ENCODE measurements at places on chromosomes 6 and 20. TPM values are rescaled to one million over a fixed set of nuclear protein-coding genes. Genes with fewer than 3 reads are reported as not detected.

Gene MAK
- 0.50 TPM for total RNA-seq

Gene FLRT3
- not detected for total RNA-seq

Gene BTN2A1
- 47.4 TPM for total RNA-seq

Gene TULP1
- total RNA-seq, result not detected

Gene TAF8
- 38.7 TPM for total RNA-seq

Gene VSX1
- total RNA-seq, result not detected

Gene PACSIN1
- not detected for total RNA-seq

Gene GLP1R
- total RNA-seq, result not detected

Gene BANF2
- not detected for total RNA-seq

Gene FAM210B
- 3.0 TPM for total RNA-seq

DNA sequence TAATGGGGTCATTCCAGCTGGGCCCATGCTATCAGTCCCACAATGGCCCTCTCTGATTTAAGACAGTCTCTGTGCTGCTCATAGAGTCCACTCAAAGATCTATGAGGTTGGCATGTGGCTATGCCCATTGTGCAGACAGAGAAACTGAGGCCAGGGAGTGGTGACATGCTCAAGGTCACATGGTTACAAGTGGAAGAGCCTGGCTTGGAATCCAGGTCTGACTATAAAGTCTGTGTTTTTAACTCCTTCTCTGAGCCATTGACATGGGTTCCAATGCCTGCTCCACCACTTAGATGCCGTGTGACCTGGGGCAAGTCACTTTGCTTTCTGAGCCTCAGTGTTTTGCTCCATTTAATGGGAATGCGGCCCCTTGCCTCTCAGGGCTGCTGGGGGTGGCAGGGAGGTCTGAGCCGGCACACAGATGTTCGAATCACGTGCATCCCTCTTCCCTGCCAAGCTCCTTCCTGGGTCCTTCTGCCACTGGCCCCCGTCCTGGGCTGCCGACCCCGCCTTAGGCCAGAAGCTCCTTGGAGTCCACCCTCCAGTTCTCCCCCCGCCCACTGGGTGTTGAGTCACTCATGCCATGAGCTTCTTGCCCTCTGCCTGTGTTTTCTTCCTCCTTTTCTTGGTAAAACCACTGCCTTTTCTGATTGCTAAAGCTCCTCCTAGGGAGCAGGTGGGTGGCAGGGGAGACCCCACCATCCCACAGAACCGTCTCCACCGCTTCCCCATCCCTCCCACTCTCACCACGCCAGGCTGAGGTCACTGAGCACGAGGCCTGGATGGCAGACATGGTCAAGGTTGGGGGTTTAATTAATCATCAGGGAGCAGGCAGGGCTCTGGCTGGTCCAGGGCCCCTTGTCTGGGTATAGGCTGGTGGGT is 35.7 kb downstream of the CEBPB start:
- H3K27ac ChIP-seq, result peak overlapping the region; percentile 40
- no peaks in the 10 kb centered on the region for H3K36me3 ChIP-seq
- DNase-seq, result no peak
- peaks cover 29% of the 10 kb centered on the region for H3K4me1 ChIP-seq
- H3K4me3 ChIP-seq, result peak overlapping the region; percentile 29
- H3K27me3 ChIP-seq, result no peaks in the 10 kb centered on the region

DNA sequence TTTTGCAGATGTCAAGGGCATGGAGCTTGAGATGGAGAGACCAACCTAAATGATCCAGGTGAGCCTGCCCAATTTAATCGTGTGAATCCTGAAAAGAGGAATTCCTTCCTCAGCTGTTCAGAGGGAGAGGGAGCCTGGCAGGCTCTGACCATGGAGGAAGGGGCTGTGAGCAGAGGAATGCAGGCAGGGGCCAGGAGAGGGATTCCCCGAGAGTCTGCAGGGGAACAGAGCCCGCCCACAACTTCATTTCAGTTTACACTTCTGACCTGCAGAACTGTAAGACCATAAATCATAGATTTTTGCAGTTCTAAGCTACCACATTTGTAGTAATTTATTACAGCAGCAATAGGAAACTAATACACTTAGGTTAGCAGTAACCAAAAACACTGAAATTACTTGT is 164.1 kb downstream of the TBXT start:
- H3K27ac ChIP-seq, result no peak overlapping the region
- no peak overlapping the region for H3K4me3 ChIP-seq
- H3K27me3 ChIP-seq, result peaks cover 35% of the 10 kb centered on the region
- no peaks in the 10 kb centered on the region for H3K4me1 ChIP-seq
- no peaks in the 10 kb centered on the region for H3K36me3 ChIP-seq

DNA sequence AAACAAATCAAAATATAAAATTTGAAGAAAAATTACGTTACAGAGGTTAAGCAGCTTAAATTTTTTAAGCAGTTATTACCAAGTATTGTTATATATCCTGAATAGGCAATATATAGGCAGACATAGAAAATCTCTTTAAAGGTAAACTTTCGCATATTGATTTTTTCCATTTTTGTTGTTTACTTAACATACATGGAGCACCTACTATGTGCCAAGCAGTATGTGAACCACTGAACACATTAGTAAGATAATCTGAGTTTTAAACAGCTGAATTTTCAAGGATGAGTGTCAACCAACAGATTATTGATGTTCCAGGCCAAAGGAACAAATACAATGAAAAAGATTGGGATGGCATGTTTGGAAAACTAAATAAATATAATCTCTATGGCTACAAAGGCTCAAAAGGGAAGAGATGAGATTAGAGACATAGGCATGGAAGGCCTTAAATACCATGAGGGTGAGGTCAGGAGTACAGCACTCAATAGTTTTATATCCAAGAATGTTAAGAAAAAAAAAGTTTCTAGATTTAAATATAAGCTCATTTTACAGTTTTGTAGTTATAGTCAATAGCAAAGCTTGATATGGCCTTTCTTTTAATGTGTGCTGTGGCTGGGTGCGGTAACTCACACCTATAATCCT is 277.5 kb downstream of the PTPRK start:
- DNase-seq, result no peak
- H3K27me3 ChIP-seq, result no peaks in the 10 kb centered on the region
- H3K4me3 ChIP-seq, result no peak overlapping the region
- H3K36me3 ChIP-seq, result no peaks in the 10 kb centered on the region

GRCh38 chr20:44198872-44199271 is 11.7 kb downstream of the OSER1 start:
- peaks cover 33% of the 10 kb centered on the region for H3K4me1 ChIP-seq
- H3K4me3 ChIP-seq, result peak overlapping the region; percentile 54
- peak overlapping the region; percentile 56 for H3K27ac ChIP-seq
- H3K27me3 ChIP-seq, result no peaks in the 10 kb centered on the region
- DNase-seq, result peak; percentile 71
- peaks cover 35% of the 10 kb centered on the region for H3K36me3 ChIP-seq

DNA sequence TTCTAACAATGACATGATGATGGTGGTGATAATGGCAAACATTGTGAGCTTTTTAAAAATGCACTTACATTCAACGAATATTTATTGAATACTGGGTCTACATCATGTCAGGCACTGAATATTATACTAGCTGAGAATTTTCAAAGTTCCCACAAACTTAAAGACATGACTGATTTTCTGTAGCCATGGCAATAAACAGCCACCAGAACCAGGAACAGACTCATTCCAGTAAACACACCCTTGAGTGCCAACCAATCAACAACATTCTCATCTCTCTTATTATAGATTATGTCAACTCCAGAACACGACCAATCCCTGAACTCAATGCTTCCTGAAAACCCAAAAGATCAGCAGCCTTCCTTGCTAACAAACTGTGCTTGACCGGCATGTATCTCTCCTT is 212.4 kb upstream of the RUNX2 start:
- H3K36me3 ChIP-seq, result no peaks in the 10 kb centered on the region
- H3K27me3 ChIP-seq, result no peaks in the 10 kb centered on the region
- peaks cover 11% of the 10 kb centered on the region for H3K4me1 ChIP-seq
- DNase-seq, result no peak

DNA sequence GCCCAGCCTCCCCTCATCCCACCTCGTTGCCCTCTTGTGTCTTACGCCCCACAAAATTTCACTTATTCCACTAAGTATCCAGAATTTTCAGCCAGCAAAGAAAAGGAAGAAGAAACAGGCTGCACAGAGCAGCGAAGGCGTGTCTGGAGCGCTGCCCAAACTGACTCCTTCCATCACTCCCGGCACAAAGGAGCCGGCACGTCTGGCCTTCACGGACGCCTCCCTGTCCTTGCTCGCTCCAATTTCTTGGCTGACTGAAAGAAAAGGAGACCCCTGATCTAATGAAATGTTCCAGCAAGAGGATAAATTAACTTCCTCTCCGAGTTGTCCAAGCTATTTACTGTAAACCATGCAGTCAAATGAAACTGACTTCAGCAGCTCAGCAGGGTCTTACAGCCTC is 152.3 kb upstream of the CDH4 start:
- H3K36me3 ChIP-seq, result peaks cover 9% of the 10 kb centered on the region
- no peak overlapping the region for H3K27ac ChIP-seq
- DNase-seq, result no peak
- H3K4me3 ChIP-seq, result no peak overlapping the region

DNA sequence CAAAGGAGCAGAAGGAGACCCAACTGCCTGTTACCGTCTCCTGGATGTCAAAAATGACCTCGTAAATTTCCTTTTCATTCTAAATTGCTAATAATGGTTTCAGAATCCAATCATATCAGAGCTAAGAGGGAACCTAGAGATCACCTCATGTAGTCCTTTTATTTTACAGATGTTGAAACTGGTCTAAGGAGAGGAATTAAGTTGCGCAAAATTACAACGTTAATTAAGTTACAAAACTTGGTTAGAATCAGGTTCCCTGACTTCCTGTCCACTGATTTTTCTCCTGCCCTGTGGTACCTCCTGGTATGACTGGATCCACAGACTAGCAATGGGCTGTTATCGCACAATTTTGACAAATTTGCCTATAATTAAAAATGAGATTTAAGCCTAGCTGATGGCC is 9.0 kb upstream of the STK38 start:
- H3K4me3 ChIP-seq, result no peak overlapping the region
- no peaks in the 10 kb centered on the region for H3K36me3 ChIP-seq
- no peak for DNase-seq
- no peaks in the 10 kb centered on the region for H3K4me1 ChIP-seq
- H3K27ac ChIP-seq, result no peak overlapping the region

DNA sequence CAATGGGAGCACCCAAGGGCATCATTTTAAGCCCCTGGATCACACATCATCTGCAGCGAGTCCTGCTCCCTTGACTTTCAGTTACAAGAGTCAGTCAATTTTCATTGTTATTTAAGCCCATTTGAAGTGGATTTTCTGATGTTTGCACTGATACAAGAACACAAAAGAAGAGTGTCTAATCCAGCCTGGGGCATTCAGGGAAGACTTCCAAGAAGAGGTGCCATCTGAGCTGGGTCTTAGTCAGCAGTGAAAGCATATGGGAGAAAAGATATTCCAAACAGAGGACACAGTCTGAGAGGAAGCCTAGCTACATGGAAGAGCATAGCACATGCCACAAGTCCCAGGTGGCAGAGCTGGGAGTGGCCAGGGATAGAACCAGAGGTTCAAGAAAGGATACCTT is 10.4 kb upstream of the FOXP4 start:
- peaks cover 5% of the 10 kb centered on the region for H3K27me3 ChIP-seq
- peak overlapping the region; percentile 13 for H3K27ac ChIP-seq
- no peaks in the 10 kb centered on the region for H3K36me3 ChIP-seq
- no peak overlapping the region for H3K4me3 ChIP-seq
- DNase-seq, result no peak
- H3K4me1 ChIP-seq, result peaks cover 69% of the 10 kb centered on the region

DNA sequence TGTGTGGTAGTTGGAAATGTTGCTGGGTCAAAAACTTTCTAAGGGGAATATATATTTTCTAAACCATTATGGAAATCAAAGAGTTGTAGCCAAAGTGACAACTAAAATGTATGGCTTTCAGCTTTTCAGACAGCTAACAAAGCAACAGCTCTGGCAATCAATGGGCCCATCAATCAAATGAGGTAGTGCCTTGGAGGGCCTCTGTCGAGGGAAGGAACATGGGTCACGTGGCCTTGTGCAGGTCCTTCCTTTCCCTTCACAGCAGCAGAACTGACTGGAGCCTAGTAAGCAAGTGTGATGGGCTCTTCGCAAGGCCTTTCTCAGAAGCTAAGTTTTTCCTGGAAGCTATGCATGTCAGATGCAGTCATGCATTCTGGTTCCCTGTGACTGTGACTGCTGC is 17.9 kb downstream of the FAXC start:
- no peak overlapping the region for H3K27ac ChIP-seq
- no peak overlapping the region for H3K4me3 ChIP-seq
- H3K27me3 ChIP-seq, result peaks cover 11% of the 10 kb centered on the region
- no peaks in the 10 kb centered on the region for H3K4me1 ChIP-seq

- H3K4me3 ChIP-seq, result no peak overlapping the region
- H3K27me3 ChIP-seq, result no peaks in the 10 kb centered on the region
- DNase-seq, result no peak
- no peak overlapping the region for H3K27ac ChIP-seq
- peaks cover 13% of the 10 kb centered on the region for H3K4me1 ChIP-seq
- peaks cover 34% of the 10 kb centered on the region for H3K36me3 ChIP-seq
These were observed 71.2 kb downstream of the ASXL1 start for GRCh38 chr20:32429343-32429742.

GRCh38 chr6:54132587-54132986 is 21.3 kb downstream of the MLIP start:
- no peaks in the 10 kb centered on the region for H3K27me3 ChIP-seq
- no peaks in the 10 kb centered on the region for H3K36me3 ChIP-seq
- H3K4me1 ChIP-seq, result no peaks in the 10 kb centered on the region

DNA sequence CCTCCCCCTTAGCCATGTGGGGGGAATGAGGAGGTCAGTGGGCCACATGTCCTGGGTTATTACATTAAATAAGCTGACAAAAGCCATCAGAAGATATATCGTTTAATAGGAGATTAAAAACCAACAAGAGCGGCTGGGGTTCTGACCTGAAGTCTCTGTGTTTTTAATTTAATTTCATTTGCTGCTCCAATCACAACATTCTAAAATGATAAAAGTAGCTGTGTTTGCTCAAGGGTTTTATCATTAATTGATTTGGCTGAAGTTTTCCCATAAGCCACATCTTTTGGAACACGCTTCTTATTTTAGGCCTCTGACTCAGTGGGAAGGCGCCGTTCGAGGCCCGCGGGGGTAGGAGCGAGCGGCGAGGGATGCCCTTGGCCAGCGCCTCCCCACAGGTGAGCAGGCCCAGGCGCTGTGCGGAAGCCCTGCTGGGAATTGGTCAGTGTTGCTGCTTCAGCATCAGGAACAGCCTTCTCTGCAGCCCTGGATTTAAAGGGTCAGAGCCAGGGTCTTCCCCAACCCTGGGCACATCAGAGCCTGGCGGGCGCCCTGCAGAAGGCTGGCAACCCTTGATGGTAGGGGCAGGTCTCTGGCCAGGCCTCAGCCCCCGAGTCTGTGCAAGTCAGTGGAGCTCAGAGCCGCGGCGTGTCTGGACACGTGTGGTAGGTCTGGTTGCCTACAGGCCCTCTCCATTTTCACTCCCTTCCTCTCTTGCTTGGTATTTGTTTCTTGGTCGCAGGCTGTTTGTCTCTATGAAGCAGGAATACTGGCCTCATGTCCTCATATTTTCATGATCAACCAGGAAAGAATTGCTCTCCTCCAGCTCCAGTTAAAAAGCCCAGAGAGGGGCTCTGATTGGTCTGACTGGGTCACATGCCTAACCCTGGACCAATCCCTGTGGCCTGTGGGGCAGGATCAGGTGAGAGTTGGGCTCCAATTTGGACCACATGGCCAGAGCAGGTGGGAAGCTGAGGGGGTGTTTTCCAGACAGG is 30.9 kb upstream of the MLN start:
- H3K36me3 ChIP-seq, result peaks cover 4% of the 10 kb centered on the region
- no peak overlapping the region for H3K27ac ChIP-seq
- no peak overlapping the region for H3K4me3 ChIP-seq
- peaks cover 6% of the 10 kb centered on the region for H3K4me1 ChIP-seq

- no peak overlapping the region for H3K4me3 ChIP-seq
- peaks cover 21% of the 10 kb centered on the region for H3K36me3 ChIP-seq
- H3K4me1 ChIP-seq, result peaks cover 6% of the 10 kb centered on the region
- DNase-seq, result no peak
These were observed 286.2 kb downstream of the FARS2 start for GRCh38 chr6:5547556-5547955.
